ENCODE measurements at places on chromosomes 1 and 21.

- DNase-seq = no peak
Measured at GRCh38 chr1:112309499-112309898, 86.5 kb upstream of the CTTNBP2NL start.

DNA sequence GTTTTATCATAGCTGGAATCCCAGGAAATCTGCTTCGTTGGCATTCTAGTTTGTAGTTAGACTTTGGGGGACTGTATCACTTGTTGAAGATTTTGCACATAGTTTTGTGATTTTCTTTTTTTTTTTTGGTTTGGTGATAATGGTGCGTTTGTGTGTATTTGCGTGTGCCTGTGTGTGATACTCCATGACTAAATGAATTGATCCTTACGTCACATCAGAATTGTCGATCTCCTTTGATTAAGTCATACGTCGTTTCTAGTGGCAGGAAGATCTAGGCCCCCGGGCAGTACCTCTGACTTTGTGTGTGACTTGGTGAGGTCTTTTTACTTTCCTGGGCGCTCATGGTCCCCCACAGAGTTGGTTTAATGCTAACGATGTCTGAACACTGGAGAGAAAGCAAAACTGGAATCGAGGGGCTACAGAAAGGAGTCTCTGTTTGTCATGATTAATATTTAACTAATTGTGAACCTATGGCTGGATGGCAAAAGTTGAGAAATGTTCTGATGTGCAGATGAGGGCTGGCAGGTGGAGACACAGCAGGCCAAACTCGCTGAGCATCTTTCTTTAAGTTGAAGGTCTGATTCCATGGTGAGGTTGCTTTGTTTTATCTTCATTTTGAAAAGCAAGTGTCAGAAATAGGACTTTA is 2.4 kb downstream of the RASSF5 start:
- no peak for DNase-seq

- DNase-seq = no peak
Measured at GRCh38 chr1:175307160-175307559, 114.6 kb upstream of the KIAA0040 start.

GRCh38 chr1:20100632-20101355 is 18.5 kb downstream of the PLA2G2D start:
- DNase-seq = no peak

- DNase-seq = no peak
Measured at GRCh38 chr21:25453524-25453923, 153.8 kb downstream of the MRPL39 start.

- DNase-seq = no peak
Measured at GRCh38 chr1:178574345-178574744, 61.4 kb downstream of the TEX35 start.

Data from cortex of kidney (tissue), 1 donor.